Hematopoietic multipotent progenitor cell treated with erythropoietin and hydrocortisone succinate and interleukin-3 and kit ligand, for 15 days (in vitro differentiated cells): ENCODE measurements at places on chromosomes 6 and 20.

- no peak for DNase-seq
These were observed 415.6 kb upstream of the BTBD3 start for GRCh38 chr20:11502061-11502460.

DNA sequence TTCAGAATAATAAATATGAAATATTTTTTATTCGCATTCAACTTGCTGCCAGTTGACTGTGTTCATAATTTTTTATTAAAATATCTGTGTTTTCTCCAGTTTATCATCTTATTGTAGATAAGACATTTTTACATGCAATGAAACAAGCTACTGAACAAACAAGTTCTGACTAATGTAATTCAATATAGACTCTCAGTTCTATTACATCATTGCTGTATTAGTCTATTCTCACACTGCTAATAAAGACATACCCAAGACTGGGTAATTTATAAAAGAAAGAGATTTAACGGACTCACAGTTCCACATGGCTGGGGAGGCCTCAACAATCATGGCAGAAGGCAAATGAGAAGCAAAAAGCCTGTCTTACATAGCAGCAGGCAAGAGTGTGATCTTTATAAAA is 1357.7 kb upstream of the CITED2 start:
- DNase-seq = no peak

GRCh38 chr20:47440857-47441773 is 60.6 kb upstream of the NCOA3 start:
- DNase-seq = no peak

GRCh38 chr20:266596-267562 is 9.4 kb downstream of the DEFB132 start:
- DNase-seq = peak; percentile 79

DNA sequence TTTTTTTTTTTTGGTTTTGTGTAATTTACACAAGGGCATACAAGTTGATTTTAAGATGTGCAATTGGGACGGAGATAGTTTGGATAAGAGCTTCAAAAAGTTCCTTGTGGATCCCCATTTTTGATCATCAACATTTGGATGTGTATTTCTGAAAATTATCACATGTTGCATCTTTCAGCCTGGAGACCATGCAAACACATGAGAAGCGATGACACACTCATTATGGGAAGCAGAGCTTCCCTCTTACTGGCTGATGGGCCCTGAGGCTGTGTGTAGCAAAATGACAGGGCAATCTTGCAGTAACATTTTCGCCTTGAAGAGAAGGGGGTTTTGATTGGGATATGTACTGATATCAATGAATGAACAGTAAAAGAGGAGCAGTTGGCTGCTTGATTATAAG is 22.0 kb upstream of the RIPK1 start:
- DNase-seq = no peak
